Astrocyte (in vitro differentiated cells and primary cell): ENCODE measurements at places on chromosomes 7 and 10.

- no peak for DNase-seq
Measured at GRCh38 chr7:2701832-2702593, 14.0 kb downstream of the AMZ1 start.

DNA sequence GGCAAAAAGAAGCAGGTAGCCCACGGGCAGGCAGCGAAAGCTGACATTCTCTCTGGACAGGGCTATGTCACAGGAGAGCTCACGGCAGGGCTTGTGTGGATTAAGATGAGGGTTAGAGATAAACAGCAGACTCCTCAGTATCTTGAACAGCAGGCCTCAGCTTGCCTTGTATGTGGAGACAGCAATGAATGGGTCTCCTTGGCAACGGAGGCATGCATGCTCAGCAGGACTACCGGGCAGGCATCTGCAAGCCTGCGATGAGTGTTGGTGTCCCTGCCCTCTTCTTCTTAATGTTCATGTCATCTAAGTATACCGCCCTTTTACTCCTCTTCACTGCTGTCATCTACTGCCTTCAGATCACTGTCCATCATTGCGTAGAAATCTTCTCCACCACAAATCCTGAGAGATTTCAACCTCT, 81.9 kb upstream of the C1GALT1 start:
- DNase-seq, result no peak

GRCh38 chr7:137943132-137943551, 58.7 kb downstream of the CREB3L2 start:
- peak; percentile 89 for DNase-seq

DNA sequence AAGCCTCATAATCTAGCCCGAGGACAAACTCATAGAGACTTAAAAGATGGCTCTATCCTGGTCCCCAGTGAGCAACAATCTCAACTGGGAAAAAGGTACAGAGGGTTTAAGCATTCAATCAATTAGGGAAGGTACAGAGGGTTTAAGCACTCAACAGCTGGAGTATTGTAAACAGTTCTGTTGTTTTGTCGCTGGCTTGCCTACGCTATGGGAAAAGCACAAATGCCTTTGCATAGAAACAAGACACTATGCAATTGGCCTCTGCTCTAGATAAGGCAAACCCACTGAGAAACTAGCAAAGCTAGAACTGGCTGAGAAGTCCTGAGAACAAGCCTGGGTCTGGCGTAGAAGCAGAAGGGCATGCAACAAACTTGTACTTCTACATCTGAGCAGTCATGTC, 69.3 kb downstream of the GFRA1 start:
- DNase-seq, result no peak

DNA sequence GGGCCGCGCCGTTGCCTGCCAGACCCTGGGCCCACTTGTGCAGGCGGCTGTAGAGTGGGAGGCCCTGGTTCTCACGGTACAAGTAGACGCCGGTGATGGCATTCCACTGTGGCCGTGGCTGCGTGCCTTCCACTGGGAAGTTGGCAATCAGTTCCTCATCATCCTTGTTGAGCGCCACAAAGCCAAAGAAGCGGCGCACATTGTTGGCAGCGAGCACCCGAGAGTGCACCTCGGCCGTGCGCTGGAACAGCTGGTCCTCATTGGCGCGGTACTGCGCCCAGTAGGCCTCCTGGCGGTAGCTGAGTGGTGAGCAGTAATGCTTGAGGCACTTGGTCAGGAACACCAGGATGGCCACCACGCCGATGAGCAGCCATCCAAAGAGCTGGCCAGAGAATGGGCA, 5.0 kb downstream of the CALHM2 start:
- no peak for DNase-seq

GRCh38 chr10:73182568-73182967, 14.6 kb downstream of the FAM149B1 start:
- DNase-seq, result peak; percentile 78

GRCh38 chr10:69910561-69910960, 108.9 kb downstream of the COL13A1 start:
- DNase-seq, result no peak

GRCh38 chr7:84948634-84949033, 238.2 kb downstream of the SEMA3D start:
- peak; percentile 3 for DNase-seq

DNA sequence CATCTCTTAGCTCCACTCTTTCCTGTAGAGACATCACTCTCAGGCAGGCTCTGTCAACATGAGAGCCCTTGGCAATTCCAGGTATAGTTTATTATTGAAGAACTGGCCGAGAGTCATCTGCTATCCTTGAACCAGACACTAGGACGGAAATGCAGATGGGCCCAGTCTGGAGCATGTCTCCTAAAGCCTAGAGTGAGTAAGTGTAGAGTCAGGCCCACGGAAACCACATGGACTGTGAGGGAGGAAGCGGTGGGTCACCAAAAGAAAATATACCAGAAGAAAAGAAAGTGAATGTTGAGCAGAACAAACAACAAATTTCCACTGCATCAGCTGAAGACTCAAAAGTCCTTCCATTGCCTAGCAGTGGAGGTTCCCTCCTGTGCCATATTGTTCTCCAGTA, 15.7 kb upstream of the RELN start:
- no peak for DNase-seq

DNA sequence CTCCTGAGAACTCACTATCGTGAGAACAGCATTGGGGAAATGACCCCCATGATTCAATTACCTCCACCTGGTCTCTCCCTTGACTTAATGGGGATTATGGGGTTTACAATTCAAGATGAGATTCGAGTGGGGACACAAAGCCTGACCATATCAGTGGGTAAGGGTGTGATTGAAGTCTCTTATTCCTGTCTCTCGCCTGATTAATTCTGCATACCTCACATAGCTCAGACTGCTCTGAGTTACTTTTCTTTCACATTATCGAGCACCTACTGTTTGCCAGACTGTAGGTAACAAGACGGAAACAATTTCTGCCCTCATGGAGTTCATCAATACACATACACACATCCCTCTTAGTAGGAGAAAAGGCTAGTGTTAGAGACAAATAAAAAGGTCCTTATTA, 25.0 kb downstream of the CISD1 start:
- no peak for DNase-seq

DNA sequence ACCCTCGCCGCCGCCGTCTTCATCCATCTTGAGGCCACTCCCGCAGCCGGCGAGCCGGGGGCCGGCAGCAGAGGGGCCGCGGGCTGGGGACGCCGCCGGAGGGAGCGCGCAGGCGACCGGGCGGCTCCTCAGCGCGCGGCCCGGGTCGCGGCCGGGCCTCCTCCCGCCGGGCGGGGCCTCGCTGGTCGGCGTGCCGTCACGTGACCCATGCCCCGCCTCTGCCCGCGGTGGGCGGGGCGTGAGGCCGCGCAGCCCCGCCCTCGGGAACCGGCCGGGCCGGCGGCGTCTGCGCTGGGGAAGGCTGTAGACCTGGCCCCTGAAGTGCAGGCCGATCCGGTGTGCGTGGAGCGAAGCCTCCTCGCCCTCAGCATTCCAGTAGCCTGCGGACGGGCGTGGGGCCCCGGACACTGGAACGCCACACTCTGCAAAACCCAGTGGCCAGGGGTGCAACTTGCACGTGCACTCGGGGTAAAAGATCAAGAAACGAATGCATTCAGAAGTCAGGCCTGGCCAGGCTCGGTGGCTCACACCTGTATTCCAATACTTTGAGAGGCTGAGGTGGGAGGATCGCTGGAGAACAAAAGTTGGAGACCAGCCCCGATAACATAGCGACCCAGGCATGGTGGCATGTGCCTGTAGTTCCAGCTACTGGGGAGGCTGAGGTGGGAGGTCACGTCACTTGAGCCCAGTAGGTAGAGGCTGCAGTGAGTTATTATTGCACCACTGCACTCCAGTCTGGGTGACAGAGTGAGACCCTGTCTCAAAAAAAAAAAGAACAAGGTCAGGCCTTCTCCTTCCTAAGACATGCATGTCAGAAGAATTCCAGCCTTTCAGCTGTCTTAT, at the start of gene CYTH3:
Gene CYTH3, minus strand, starts transcription at position 144 of the 843 bp plus-strand sequence. Its CDS starts 117 bp downstream, at position 27.
- DNase-seq, result no peak

GRCh38 chr7:90917539-90917938, 321.4 kb downstream of the CDK14 start:
- DNase-seq, result no peak

- no peak for DNase-seq
Measured at GRCh38 chr7:151672716-151673115, 153.0 kb upstream of the RHEB start.

GRCh38 chr10:112946649-112947048, 3.4 kb upstream of the TCF7L2 start:
- no peak for DNase-seq

DNA sequence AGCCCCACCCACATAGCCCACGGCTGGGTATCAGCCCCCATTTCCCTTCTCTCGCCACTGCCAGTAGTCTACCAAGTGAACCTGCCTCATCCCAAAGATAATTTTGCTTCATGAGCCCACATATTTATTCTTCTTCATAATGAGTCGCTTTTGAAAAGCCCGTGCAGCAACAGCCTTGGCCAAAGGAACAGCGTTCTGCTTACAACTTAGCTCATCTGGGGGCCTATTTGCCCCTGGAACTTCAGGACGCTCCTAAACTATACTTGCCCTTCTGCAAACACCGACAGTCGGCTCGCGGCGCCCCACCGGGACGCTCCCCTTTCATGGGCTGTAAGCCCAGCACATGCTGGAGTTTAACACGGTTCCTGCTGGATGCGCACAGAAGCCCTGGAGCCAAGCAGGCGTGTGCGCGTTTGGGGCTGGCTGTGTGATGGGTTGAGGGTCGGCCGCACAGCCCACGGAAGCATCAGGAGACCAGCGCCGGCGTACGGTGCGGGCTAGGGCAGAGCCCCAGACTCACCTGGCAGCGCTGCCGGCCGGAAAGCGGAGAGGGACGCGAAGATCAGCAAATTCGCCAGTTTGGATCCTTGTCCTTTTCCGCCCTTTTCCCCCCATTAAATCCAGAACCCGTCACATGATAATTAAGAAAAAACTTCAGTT, 370 bp downstream of the TMEM60 start:
- DNase-seq, result no peak

DNA sequence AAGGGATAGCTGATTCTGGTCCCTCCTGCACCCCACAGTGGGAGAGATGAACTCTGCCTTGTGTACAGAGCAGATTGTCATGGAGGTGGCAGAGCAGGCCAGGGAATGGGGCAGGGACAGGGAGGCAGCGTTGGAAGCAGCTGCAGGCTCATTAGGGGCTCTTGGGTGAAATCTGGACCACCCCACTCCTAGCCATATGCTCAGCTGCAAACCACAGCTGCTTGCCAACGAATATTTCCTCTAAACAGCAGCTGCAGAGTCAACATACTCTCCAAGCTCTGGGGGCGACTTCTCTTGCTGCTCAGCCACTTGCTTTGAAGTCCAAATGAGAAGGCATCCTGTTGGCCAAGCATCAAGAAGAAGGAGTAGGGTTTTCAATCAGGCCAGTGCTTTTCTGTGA, 302.3 kb upstream of the AUTS2 start:
- DNase-seq, result no peak

DNA sequence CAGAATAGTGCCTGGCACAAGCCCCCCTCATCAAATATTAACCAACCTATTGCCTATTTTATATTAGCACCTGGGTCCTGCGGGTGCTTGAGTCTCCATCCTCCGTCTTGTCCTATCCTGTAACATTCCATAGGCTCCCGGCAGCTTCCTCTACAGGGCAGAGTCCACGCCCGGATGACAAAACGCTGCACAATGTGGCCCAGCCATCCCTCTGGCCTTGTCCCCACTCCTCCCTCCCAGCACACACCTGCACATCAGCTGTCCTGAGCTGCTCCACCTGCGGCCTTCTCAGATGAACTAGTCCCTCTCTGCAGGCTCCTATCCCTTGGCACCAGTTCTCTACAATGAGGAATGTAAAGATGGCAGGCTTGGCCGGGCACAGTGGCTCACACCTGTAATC, 153.5 kb upstream of the PDE1C start:
- DNase-seq, result no peak

GRCh38 chr7:50431316-50431715, 18.8 kb downstream of the FIGNL1 start:
- no peak for DNase-seq

- no peak for DNase-seq
Measured at GRCh38 chr10:89838044-89838615, 136.7 kb downstream of the KIF20B start.

- DNase-seq, result peak; percentile 81
Measured at GRCh38 chr10:126060261-126060931, 164.0 kb downstream of the FANK1 start.

DNA sequence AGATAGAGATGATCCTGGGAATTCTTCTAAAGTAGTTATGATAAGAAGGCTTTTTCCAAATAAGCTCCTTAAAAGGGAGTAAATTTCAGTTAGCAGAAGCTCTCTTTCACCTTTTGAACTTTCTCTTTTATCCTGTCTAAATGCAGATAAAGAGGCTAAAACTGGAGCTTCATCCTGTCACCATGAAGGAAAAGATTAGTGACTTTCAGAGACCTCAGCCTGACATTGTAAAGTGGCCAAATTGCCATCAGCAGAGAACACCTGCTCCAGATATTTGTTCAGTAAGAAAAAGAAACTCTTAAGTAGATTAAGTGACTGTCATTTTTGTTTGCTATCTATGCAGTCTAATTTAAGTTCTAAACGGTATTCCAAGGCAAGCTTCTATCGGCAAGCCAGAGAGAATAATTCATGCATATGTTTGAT, 18.3 kb downstream of the VWDE start:
- DNase-seq, result no peak

DNA sequence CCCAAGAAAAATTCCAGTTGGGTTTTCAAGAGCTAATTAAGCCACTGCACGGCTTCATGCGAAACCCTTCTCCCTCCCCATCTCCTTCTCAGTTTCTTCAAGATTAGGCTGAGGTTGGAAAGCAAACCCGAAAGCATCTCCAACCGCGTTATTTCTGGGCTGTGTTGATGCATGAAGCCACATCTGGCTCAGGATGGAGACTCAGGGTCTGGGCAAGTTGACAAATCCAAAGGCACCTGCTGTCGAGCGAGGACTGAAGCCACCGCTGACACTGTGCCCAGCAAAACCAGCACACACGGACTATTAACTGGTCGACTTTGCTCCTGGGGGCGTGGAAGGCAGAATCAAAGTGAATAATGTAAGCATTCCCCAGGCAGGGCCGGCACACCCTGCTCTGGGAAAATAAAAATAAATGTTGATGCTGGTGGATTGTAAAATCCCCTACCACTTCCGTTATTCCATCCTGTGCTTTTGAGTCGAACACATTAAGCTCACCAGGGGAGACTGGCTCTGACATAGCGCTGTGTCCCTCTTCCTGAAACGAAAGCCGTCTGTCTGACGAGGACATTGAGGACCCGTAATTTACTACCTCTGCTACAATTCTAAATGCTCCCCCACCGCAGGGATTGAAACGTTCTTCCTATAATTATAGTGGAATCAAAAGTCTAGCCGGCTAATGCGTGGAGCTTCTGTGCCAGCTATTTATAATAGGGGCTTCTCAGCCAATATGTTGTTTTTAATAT, 269.8 kb downstream of the ADARB2 start:
- no peak for DNase-seq
